Natural killer cell (primary cell): ENCODE measurements at places on chromosomes 12 and 14.

DNA sequence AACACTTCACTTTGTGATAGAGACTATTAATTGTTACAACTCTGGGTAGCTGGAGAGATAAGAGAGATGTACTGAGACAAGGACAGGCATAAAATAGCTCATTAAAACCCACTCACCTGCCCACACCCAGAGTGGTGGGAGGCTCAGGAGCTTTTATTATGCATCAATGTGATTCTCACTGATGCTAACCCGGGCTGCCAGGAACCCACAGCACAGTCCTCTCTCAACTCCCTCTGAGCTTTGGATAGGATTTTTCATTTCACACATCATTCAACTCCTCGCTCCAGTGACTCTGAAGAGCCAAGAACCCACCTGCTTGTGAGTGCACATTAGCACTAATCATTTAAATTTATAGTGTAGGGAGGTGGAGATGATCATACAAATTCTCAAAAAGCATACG, 827.9 kb downstream of the FLRT2 start:
- no peak overlapping the region for H3K27ac ChIP-seq
- no peaks in the 10 kb centered on the region for H3K36me3 ChIP-seq
- no peaks in the 10 kb centered on the region for H3K4me1 ChIP-seq
- no peaks in the 10 kb centered on the region for H3K27me3 ChIP-seq
- H3K4me3 ChIP-seq, result no peak overlapping the region

DNA sequence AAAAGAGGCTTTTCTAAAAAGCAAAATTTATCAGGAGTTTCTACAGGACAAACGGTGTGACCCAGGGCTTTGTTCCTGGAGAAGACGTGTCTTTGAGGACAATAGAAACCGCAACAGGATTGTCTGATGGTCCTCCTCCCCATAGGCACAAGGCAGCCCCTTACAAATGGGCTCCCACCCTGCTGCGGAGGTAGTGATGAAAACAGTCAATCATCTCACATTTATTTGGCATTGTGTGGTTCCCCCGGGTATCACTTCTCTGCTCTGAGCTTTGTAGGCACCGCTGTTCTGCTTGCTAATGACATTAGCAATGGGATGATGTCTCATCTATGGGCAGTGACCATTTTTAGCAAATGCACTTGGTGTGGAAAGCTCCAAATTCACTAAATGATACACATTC, 155.5 kb upstream of the TMPO start:
- no peak for DNase-seq
- H3K27me3 ChIP-seq, result no peaks in the 10 kb centered on the region
- no peak overlapping the region for H3K27ac ChIP-seq

- no peaks in the 10 kb centered on the region for H3K4me1 ChIP-seq
- peaks cover 36% of the 10 kb centered on the region for H3K36me3 ChIP-seq
- no peak for DNase-seq
- no peak overlapping the region for H3K27ac ChIP-seq
Observed at GRCh38 chr12:117009759-117010158, 89.5 kb downstream of the TESC start.

- H3K4me3 ChIP-seq, result no peak overlapping the region
- H3K27ac ChIP-seq, result no peak overlapping the region
- peaks cover 8% of the 10 kb centered on the region for H3K36me3 ChIP-seq
- peaks cover 15% of the 10 kb centered on the region for H3K4me1 ChIP-seq
- no peak for DNase-seq
- H3K27me3 ChIP-seq, result no peaks in the 10 kb centered on the region
Observed at GRCh38 chr14:95547626-95548327, 12.9 kb downstream of the GLRX5 start.

- no peak overlapping the region for H3K27ac ChIP-seq
- H3K4me1 ChIP-seq, result peaks cover 12% of the 10 kb centered on the region
- H3K36me3 ChIP-seq, result no peaks in the 10 kb centered on the region
- H3K27me3 ChIP-seq, result no peaks in the 10 kb centered on the region
Observed at GRCh38 chr12:57191410-57191809, 25.2 kb upstream of the NXPH4 start.

DNA sequence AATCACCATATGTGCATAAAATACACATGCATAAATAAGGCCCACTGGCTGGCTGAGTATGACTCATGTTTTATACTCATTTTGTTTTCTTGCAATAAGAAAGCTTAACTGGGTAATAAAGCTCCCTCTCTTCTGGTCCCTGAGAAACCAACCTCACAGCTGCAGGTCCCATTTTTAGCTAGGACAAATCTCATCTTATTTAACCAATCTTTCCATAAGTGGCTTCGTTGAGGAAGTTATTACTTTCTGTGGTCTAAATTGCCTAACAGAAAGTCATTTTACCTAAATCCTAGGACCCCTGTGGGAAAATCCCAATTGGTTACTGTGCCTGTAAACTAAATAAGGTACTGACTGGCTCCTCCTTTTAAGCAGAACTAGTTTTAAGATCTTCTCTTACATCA, 232.8 kb upstream of the FBXO33 start:
- H3K27me3 ChIP-seq, result no peaks in the 10 kb centered on the region
- no peak overlapping the region for H3K27ac ChIP-seq
- H3K4me3 ChIP-seq, result no peak overlapping the region
- no peaks in the 10 kb centered on the region for H3K4me1 ChIP-seq

DNA sequence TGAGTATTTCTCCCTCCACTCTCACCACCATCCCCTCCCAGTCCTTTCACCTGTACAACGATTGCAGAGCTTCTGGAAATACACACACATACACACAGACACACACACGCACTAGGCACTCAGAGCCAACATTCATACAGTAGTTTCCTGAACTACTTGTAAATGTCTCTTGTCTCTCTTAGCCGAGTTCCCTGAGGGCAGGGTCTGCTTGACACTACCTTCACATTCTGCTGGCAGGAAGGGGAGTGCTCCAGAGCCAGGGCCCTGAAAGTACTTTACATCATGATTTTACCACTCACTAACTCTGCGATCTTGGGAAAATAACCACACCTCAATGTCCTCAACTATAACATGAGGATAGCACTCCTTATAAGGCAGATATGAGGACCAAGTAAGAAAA, 82.7 kb downstream of the GAS2L3 start:
- no peaks in the 10 kb centered on the region for H3K27me3 ChIP-seq
- no peak overlapping the region for H3K4me3 ChIP-seq

DNA sequence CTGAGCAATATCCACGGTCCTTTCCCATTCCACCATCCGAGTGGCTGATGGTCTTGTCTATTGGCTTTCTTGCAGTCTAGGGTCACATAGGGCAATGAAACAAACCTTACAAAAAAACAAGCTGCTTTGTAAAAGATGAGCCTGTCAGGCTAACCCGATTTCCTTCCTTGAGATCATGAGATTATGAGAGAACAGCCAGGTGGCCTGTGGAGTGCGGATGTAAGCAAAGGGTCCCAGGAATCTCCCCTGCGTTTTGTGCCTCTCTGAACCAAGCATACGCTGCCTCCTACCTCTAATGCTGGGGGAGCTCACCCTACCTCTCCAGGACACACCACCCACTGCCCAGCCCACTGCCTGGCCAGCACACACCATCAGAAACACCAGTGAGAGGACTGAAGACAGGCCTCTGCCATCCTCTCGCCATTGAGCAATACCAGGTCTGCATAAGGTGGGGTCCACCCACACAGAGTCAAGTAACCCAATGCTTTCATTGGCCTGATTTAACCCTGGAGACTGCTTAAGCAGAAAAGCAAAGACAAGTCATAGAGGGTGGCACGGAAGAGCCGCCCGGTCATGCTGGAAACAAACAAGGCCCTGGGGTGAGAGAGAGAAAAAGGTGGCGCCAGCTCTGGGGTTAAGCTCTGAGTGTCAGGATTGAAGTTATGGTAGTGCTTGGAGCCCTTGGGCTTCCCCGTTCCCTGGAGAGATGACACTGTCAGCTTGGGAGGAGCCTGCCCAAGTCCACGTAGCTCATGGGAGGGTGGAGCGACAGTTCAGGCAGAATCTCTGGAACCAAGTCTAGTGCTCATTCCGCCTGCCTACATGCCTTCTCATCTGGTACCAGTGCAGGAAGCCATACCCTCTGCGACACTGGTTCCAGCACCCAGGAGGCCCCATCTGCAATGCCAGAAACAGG, 46.6 kb downstream of the CALM1 start:
- no peak for DNase-seq
- H3K4me1 ChIP-seq, result no peaks in the 10 kb centered on the region
- no peaks in the 10 kb centered on the region for H3K36me3 ChIP-seq
- no peak overlapping the region for H3K27ac ChIP-seq
- H3K4me3 ChIP-seq, result no peak overlapping the region
- no peaks in the 10 kb centered on the region for H3K27me3 ChIP-seq

DNA sequence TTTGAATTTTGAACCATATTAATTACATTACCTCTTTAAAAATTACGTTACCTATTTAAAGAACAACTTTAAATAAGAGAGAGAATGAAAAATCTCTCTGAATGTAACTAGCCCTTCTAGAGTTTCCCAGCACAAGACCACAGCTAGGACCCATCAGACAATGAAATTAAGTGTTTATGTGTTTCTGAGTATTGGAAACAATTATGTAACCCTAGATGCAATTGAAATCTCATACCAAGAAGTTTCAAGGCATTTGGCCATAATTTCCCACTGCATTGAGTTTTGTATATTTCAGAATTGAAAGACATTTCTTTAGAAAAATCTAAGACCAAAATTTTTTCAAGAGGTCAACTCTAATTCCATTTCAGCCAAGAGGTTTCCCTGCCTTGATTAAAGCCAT, 47.1 kb downstream of the SERPINA3 start:
- no peak overlapping the region for H3K27ac ChIP-seq
- no peaks in the 10 kb centered on the region for H3K4me1 ChIP-seq
- DNase-seq, result no peak
- no peaks in the 10 kb centered on the region for H3K36me3 ChIP-seq

DNA sequence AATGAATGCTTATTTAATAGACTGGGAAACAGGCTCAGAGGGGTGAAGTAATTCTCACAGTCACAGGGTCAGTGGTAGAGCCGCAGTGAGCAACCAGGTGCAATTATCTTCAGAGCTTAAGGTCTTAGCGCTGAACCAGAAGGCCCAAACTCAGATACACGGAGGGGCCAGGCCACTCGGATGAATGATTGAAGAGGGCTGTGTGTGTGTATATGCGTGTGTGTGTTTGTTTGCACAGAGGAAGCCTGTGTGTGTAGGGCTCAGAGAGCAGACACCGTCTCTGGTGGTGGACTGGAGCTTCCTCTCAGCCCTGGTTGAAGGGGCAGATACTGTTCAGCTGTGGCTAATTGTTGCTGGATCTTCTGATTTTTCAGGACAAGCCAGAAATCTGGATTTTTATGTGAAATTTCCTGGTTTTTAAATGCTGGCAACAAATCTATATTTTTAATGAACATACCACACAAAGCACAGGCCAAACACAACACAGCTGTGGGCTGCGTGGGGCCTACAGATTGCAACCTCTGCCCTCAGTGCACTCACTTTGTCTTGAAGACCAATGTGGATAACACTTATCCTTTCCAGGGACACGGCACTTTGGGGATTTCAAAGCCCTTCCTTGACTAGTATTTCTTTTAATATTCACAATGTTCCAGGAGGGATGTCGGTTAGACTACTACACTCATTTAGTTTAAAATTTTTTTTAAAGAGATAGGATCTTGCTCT, 94.5 kb upstream of the NRXN3 start:
- H3K4me1 ChIP-seq, result no peaks in the 10 kb centered on the region
- no peak overlapping the region for H3K4me3 ChIP-seq
- H3K27me3 ChIP-seq, result no peaks in the 10 kb centered on the region
- H3K27ac ChIP-seq, result no peak overlapping the region
- H3K36me3 ChIP-seq, result no peaks in the 10 kb centered on the region

- peaks cover 22% of the 10 kb centered on the region for H3K36me3 ChIP-seq
- H3K4me1 ChIP-seq, result peaks cover 15% of the 10 kb centered on the region
- no peaks in the 10 kb centered on the region for H3K27me3 ChIP-seq
- H3K27ac ChIP-seq, result no peak overlapping the region
Observed at GRCh38 chr12:56317675-56318074, 1.9 kb upstream of the CNPY2 start.

GRCh38 chr14:22579236-22579635, 9.8 kb downstream of the DAD1 start:
- H3K27ac ChIP-seq, result no peak overlapping the region
- H3K27me3 ChIP-seq, result no peaks in the 10 kb centered on the region
- H3K4me3 ChIP-seq, result no peak overlapping the region
- H3K4me1 ChIP-seq, result peaks cover 2% of the 10 kb centered on the region
- peaks cover 11% of the 10 kb centered on the region for H3K36me3 ChIP-seq

- no peak for DNase-seq
- H3K4me1 ChIP-seq, result no peaks in the 10 kb centered on the region
- H3K27me3 ChIP-seq, result no peaks in the 10 kb centered on the region
- H3K27ac ChIP-seq, result no peak overlapping the region
- no peaks in the 10 kb centered on the region for H3K36me3 ChIP-seq
Observed at GRCh38 chr12:5027046-5027821, 16.4 kb upstream of the KCNA5 start.

- no peak for DNase-seq
- H3K4me3 ChIP-seq, result no peak overlapping the region
- no peaks in the 10 kb centered on the region for H3K36me3 ChIP-seq
- H3K27me3 ChIP-seq, result no peaks in the 10 kb centered on the region
- H3K4me1 ChIP-seq, result peaks cover 9% of the 10 kb centered on the region
Observed at GRCh38 chr12:96395236-96395635, 5.0 kb downstream of the CDK17 start.

GRCh38 chr12:3750616-3751015, 2.3 kb downstream of the CRACR2A start:
- no peak for DNase-seq
- no peaks in the 10 kb centered on the region for H3K27me3 ChIP-seq
- peaks cover 2% of the 10 kb centered on the region for H3K36me3 ChIP-seq
- peaks cover 61% of the 10 kb centered on the region for H3K4me1 ChIP-seq

DNA sequence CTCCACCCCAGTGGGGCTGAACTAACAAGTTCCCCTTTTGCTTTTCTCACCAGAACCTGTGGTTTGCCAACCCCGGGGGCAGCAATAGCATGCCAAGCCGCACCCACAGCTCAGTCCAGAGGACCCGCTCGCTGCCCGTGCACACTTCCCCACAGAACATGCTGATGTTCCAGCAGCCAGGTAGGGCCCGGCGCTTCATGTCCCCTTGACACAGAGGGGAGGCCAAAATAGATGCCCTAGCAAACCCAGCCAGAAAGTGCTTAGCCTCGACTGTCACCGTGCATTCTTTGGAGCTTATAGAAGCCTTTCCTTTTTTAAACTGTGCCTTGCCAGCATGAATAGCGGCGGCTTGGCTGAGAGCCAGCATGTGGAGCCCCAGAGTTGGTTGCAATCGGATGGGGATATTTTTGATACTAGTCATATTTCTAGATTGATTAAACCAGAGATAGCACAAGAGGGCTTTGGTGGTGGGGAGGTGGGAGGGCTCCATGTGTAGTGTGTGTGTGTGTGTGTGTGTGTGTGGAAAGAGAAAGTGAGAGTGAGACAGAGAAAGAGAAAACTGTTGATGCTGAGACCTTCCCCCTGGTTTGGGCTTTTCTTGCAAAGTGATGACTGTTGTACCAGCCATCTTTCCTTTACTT, 126.1 kb downstream of the GCH1 start:
- peaks cover 13% of the 10 kb centered on the region for H3K27me3 ChIP-seq
- H3K4me3 ChIP-seq, result peak overlapping the region; percentile 4
- H3K4me1 ChIP-seq, result peaks cover 37% of the 10 kb centered on the region
- H3K36me3 ChIP-seq, result no peaks in the 10 kb centered on the region
- no peak overlapping the region for H3K27ac ChIP-seq
- DNase-seq, result peak; percentile 50

- no peak overlapping the region for H3K27ac ChIP-seq
- no peak overlapping the region for H3K4me3 ChIP-seq
- H3K36me3 ChIP-seq, result no peaks in the 10 kb centered on the region
- H3K27me3 ChIP-seq, result no peaks in the 10 kb centered on the region
- H3K4me1 ChIP-seq, result peaks cover 5% of the 10 kb centered on the region
Observed at GRCh38 chr12:2064071-2064507, 11.3 kb downstream of the CACNA1C start.

GRCh38 chr14:34369648-34370030, 92.4 kb downstream of the SPTSSA start:
- H3K27me3 ChIP-seq, result no peaks in the 10 kb centered on the region
- no peaks in the 10 kb centered on the region for H3K4me1 ChIP-seq
